ENCODE measurements at places on chromosomes 16 and 17. TPM values are rescaled to one million over a fixed set of nuclear protein-coding genes. Genes with fewer than 3 reads are reported as not detected.

The VPS35 gene
- total RNA-seq, result 125 TPM

GRCh38 chr17:75779250-75779986 is 5.2 kb upstream of the UNK start:
- peak; percentile 99 for DNase-seq
- peaks cover 36% of the 10 kb centered on the region for H3K4me1 ChIP-seq
- H3K27me3 ChIP-seq, result no peaks in the 10 kb centered on the region
- H3K27ac ChIP-seq, result peak overlapping the region; percentile 97

DNA sequence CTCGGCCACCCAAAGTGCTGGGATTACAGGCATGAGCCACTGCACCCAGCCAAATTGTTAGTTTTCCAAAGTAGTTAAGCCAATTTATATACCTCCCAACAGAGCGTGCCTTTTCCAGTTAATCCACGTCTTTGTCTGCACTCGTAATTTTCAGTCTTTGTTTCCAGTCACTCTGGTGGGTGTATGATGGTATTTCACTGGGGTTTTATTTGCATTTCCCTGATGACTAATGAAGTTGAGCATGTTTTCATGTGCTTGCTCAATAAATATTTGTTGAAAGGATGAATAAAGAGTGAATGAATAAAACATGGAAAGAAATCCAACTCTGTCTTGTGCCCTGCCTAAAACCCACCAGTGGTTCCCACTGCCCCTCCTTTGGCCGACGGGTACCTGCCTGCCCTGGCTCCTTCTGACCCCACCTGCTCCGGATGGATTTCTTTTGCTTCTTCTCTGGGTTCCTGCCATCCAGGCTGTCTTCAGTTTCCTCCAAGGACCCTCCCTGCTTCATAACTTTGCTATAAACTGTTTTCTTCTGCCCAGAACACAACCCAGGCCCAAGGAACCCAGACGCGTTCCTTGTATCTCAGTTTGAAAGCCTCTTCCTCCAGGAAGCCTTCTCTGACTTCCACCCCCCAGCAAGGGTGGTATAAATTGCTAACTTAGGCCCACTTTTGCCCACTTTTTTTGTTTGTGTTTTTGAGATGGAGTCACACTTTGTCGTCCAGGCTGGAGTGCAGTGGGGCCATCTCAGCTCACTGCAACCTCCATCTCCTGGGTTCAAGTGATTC is 3.0 kb upstream of the ABCC1 start:
- no peak overlapping the region for H3K4me3 ChIP-seq
- peaks cover 48% of the 10 kb centered on the region for H3K4me1 ChIP-seq
- no peaks in the 10 kb centered on the region for H3K27me3 ChIP-seq
- H3K27ac ChIP-seq, result no peak overlapping the region
- H3K36me3 ChIP-seq, result no peaks in the 10 kb centered on the region

GRCh38 chr16:71214746-71215381 is 15.7 kb downstream of the HYDIN start:
- no peak overlapping the region for H3K4me3 ChIP-seq
- H3K36me3 ChIP-seq, result no peaks in the 10 kb centered on the region
- peaks cover 4% of the 10 kb centered on the region for H3K27me3 ChIP-seq

Measured in B cell (primary cell).